ENCODE measurements at places on chromosomes 11 and 22.

DNA sequence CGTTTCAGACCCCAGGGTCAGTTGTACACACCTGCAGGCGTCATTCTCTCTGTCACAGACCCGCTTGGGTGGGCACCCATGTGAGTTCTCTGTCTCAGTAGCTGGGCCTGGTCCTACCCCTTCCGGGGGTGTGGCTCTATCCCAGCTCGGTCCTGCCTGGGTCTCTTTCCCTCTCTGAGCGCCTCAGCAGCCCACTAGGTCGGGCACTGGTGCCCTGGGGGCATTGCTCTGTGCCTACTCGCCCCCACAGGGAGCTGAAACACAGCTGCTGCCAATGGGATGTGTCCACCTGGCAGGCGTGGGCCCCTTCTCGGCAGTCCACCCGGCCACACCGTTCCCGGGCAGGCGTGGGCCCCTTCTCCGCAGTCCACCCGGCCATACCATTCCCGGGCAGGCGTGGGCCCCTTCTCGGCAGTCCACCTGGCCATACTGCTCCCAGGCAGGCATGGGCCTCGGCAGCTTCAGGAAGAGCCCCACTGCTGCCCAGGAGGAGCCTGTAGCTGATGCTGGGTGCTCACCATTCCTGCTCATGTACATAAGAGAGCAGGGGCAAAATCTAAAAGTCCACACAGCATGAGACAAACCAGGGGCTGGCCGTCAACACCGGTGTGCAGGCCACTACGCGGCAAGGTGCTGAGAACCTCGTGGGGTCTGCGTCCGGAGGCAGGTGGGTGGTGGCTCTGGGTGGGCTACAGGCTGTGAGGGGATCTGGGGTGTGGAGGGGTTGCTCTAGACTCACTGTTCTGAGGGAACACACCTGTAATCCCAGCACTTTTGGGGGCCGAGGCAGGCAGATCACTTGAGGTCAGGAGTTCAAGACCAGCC, 12.3 kb downstream of the MLC1 start:
- DNase-seq, result no peak

GRCh38 chr11:13315517-13316432, 38.2 kb downstream of the BMAL1 start:
- DNase-seq, result no peak

- DNase-seq, result no peak
Measured at GRCh38 chr22:36386351-36386899, 1.3 kb downstream of the MYH9 start.

DNA sequence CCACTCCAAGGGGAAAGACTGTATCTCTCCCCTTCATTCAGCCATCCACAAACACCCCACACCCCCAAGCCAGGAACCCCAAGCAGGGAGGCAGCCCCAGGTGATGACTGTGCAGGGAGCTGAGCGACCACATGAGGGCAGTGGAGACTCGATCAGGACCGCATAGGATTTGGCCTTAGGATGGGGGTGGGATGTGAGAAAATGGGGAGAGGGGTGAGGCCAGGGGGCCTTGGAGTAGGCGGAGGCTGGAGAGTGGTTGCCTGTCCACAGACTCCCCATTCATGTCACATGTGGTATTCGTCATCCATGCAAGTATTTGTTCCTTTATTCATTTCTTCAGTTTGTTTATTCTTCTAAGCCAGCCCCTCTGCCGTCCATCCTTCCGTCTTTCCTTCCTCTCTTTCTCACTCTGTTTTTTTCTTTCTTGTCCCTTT, 2.7 kb upstream of the RHOD start:
- no peak for DNase-seq

DNA sequence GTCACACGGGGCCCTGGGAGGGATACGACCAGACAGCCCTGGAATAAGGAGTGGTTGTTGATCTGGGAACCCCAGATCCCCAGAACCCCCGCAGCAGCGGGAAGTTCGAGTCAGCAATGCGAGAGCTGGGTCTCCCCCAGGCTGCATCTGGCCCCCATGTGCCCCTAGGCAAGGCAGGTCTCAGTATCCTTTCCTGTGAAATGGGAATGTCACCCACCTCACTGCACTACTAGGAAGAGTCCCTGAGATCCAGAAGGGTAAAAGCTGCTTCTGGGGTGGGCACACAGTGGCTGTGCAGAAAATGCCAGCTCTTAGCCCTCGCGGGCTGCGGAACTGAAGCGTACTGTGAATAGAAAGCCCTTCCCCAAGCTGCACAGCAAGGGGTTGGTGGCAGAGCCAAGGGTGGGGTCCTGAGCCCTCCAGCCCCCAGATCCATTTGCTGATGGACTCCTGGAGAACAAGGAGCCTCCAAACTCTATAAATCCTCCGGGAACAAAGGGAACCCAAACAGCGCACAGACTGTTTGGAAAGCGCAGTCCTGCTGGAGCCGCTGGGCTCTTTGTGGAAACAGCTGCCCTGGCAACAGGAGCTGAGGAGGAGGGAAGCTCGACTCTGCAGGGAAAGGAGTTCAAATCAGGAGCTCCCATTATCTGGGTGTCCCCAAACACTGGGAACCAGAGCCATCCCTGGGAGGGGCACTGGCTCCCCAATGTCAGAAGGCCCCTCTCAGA, 68.2 kb upstream of the SHISAL1 start:
- no peak for DNase-seq

DNA sequence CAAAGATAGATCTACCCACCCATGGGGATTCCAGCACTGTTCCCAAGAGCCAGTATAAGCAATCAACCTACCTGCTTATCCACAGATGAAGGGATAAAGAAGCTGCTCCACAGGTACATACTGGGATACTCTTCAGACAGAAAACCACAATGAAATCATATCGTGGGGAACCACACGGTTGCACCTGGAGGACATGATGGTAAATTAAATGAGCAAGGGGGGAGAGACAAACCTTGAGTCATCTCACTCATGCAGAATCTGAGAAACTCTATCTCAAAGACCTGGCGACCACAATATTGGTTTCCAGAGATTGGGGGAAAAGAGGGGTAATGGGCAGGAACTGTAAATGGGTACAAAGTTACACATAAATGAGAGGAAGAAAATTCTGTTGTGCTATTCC, 14.5 kb downstream of the RGL4 start:
- DNase-seq, result no peak

DNA sequence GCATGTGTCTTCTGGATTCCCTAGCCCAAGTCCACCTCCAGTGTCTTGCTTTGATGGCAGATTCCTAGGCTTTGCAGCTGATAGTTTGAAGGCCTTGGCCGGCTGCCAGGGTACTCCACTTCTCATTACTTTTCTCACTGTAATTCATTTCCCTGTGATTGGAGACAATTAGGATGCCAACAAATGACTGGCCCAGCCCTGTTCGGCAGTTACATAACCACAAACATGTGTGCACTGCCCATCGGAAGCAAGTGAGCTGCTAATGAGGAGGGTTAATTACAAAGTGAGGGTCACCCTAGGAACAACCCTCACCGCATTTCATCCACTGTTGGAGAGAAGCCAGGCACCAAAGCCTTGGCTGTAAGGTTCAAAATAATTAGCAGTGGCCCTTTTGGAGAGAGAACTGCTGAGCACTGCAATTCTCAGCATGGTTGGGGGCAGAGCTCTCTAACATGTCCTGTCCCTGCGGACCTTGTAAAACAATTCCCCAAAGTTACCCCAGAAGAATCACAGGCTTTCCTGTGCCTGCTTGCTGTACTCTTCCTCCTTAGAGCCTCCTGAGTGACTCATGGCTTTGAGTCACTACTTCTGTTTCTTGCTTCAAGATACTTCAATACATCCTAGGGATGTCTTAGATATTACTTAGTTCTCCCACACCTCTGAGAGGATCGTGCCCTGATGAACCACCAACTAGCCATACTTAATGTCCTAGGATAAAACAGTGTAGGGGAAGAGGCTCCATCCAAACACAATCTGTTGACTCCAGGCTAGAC, 109.7 kb upstream of the GALNT18 start:
- no peak for DNase-seq

DNA sequence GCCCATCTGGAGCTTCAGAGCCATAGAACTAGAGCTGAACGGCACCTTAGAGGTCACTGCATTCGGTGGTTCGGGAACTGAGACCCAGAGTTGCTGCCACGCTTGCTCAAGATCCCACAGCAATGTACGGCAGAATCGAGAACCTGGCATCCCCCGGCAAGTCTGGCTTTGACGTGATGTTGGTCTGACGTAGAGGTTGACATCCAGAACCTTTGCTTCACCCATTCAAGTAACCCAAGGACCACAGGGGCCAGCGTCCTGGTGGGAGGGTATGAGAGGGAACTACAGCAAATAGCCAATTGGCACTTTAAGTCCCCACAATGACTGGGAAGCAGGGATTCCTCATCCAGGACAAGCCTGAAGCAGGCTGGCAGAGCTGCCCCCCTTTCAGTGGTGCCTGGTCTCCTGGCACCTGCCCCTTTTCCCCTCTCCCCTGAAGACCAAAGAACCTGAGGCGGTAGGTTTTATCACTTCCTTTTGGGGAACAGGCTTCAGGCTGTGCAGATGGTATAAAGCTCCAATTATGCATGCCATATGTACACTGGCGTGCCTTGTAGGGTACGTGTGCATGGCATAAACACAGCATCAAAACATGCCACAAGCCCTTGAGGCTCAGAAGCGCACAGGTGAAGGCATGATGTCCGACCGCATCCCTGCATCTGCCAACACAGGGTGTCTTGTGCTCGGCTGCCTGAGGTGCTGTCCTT, 15.3 kb upstream of the TEF start:
- DNase-seq, result no peak

DNA sequence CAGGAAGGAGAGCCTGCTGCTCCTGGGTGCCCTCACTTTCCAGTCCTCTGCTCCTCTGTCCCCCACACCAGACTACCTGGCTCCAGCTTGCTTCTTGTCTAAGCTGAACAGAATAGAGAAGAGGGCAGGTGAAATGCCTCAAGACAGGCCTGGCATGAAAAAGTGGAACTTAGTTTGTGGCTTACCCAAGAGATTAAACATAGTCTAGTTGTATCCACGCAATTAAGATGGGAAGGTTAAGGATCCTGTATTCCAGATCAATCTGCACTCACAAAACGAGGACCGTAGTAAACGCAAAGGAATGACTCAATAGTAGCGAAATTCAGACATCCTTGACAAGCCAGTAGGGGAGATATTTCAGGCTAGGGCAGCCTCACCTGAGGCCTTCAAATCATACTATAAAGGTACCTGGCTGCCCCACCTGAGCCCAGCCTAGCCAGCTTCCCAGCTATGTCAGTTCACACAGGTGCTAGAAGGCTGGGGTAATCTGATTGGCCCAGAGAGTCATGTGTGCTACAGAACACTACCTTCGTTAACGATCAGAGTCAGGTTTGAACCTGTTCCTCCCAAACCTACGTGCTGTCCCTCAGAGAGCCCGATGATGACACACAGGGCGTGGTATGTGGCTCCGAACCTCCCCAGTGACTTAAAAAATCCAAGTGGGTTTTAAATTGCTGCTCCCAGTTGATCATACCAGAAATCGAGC, 46.5 kb downstream of the AHNAK start:
- no peak for DNase-seq

GRCh38 chr22:49873228-49873940, 19.7 kb downstream of the ZBED4 start:
- no peak for DNase-seq

DNA sequence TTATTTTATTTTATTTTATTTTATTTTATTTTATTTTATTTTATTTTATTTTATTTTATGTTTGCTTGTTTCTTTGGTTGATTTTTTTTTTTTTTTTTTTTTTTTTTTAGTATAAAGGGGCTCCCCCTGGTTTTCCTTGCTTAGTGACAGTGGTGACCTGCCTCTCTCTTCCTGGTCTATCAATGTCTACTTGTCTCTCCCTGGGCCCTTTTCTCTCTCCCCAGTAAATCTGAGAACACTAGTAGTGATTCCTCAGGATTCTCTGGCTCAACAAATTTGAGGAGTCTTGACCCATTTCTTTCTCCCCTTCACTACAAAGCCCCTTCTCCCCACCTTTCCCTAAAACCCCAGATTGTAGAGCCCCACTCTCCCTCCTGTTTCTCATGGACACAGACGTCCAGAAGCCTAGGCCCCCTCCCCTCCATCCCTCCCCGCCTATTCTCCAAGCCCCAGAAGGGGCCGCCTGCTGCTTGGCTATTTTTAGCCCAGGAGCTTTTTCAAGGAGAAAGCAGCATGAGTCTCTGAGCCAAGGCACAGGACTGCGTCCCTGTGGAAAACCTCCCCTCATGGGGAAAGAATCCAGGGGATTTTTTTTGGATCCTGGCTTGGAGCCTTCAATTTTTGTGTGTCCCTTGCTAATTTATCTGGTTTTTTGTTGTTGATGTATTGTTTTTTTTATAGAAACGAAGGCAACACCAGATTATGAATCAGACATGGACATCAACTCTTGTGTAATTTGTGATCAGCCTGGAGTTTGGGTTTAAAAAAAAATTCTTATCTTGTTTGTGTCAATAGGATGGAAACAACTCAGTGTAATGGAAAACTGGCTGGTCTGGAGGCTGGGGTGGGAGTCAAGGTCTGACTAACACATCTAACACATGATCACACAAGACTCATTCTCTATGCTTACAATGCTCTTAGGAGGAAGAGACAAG, 17.5 kb upstream of the ACCSL start:
- DNase-seq, result no peak

GRCh38 chr11:15926071-15926470, 430.3 kb downstream of the SOX6 start:
- DNase-seq, result no peak

GRCh38 chr11:12494699-12495098, 117.3 kb downstream of the PARVA start:
- DNase-seq, result no peak

DNA sequence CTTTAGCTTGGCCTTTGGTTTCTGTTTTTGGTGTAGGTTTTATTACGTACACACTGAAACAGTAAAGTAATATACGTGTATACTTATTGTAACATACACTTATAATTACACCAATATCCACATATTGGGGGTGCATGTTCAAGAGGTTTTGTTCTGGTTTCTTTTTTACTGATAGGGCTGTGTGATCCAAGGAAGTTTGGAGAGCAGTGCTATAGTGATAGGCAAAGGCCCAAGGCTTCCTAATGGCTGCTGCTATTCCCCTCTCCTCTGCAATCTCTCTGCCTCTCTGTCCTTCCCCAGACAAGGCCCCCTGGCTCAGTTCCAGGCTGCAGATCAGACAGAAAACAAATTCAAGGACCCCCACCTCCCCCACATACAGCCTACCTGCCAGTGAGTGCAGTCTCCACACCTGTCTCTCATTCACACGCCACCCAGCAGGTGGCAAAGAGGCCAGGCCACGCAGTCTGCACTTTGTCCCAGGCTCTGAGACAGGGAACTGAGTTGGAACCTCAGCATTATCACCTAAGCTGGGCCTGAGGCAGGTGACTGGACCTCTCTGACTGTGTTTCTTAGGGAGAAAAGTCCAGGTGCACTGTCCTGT, 15.1 kb downstream of the TMEM184B start:
- DNase-seq, result no peak

Data from activated CD4-positive, CD25-positive, alpha-beta regulatory T cell (primary cell).